Fibroblast of skin of scalp (primary cell): ENCODE measurements at places on chromosomes 12 and 14.

- no peak for DNase-seq
Measured at GRCh38 chr12:121535150-121536053, 45.4 kb downstream of the KDM2B start.

GRCh38 chr14:97267509-97267908, 470.3 kb downstream of the VRK1 start:
- peak; percentile 49 for DNase-seq

GRCh38 chr12:113475451-113476175, 3.9 kb upstream of the LHX5 start:
- DNase-seq: no peak

DNA sequence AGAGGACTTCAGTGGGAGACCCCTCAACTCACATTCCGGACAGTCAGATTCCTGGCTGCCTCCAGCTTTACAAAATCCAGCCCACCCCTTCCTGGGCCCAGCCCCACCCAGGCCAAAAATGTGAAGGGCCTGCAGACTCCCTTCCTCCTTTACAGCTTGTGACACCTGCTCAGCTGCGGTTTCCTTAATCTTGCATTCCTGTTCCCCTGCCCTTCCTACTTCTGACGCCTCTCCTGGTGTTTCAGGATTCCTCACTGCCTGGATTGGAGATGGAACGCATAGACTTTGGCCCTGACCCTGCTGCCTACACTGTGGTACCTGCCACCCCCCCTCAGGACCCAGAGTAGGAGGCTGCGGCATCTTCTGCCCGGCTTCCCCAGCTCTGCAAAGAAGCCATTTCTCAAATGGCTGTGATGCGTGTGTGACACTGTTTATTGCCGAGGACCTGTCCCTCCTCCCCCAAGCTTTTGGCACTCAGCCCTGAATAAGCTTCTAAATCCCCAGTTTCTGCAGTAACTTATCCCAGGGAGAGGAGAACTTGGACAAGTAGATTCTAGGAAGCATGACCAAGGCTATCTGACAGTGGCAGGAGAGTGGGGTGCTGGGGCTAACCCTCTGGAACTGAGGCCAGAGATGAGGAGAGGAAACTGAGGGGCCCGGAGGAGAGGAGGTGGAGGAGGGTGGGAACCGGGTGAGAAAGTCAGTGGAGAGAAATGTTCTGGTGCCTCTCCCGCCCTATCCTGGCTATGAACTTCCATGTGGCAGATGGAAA, 24.9 kb upstream of the BCDIN3D start:
- DNase-seq: no peak

DNA sequence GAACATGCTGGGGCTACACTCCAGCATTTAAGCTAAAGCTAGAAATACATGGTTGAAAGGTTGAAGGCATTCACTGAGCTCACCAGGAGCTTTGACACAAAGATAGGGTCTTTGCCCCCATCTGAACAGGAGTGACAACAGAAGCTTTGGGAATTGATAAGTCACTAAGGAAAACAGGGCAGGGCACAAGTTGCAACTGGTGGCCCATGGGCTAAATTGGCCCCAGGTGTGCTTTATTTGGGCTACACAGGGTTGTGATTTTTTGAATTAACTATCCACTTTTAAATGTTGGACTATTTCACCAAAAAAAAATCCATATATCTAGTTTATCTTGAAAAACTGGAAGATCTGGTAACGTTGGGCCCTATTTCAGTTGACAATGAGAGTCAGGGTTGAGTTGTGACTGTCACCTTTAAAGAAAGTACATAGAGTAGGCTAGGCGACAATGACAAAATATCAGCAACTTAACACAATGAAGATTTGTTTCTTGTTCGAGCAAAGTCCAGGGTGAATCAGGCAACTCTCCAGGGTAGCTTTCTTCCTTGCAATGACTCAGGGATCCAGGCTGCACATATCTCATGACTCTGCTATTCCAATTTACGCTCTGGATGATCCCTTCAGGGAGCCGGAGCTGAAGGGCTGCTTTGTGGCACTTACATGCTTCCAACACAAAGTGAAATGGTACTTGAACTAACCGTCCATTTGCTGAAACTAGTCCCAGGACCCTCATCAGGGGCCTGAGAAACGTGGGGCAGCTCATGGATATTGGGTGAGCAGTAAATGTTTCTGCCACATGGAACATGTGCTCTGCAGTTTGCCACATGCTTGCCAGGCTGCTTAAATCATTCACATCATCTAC, 13.3 kb upstream of the EIF4B start:
- DNase-seq: no peak

DNA sequence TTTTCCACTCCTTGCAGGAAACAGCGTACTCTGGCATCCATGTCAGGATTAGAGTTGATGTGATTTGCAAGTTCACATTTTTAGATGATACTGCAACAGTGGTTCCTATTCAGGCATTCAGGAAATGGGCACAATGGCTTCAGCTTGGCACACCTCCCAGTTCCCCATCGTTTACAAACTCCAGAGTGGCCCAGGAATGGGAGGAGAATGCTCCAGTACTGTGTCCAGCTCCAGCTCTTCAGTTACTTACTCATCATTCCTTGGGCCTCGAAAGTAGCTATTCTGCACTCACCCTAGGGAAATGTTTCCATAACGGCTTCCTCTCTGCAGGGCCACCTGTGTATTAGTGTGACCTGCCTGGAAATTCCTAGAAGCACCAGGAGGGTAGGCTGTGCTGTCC, 239.7 kb upstream of the RGS6 start:
- DNase-seq: peak; percentile 66

GRCh38 chr14:44135972-44136371, 371.1 kb downstream of the FSCB start:
- no peak for DNase-seq

GRCh38 chr12:26027401-26027800, 68.9 kb downstream of the RASSF8 start:
- no peak for DNase-seq

GRCh38 chr14:36955376-36955775, 217.0 kb downstream of the SLC25A21 start:
- no peak for DNase-seq
